ENCODE measurements at places on chromosomes 6 and 20.

DNA sequence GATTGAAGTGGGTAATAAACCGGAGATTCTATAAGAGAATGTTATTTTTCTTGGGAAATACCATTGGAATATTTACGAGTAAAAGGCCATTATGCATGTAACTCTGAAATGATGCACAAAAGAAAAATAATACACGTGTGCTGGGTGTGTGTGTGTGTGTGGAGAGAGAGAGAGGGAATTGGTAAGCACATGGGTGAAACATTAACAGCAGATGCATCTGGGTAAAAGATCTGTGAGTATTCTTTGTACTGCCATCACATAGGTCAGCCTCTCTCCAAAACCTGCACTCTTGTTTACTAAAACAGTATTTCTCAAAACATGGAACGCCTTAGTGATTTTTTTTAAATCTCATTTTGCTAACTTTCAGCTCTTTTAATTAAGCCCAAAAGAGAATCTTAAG, 28.9 kb downstream of the EYA2 start:
- DNase-seq: no peak

- DNase-seq: no peak
Measured at GRCh38 chr20:24585796-24586522, 116.5 kb downstream of the SYNDIG1 start.

GRCh38 chr20:61072398-61072797, 179.7 kb upstream of the CDH4 start:
- DNase-seq: no peak

GRCh38 chr6:75968143-75968542, 104.3 kb downstream of the IMPG1 start:
- no peak for DNase-seq

All from NCI-H69 (cell line).